HepG2 (cell line): ENCODE measurements at places on chromosomes 5 and 9. TPM values are rescaled to one million over a fixed set of nuclear protein-coding genes. Genes with fewer than 3 reads are reported as not detected.
A peak's percentile ranks its signal among the peaks of the same experiment; 100 is the strongest.

Gene LURAP1L
- 6.5 and 6.7 TPM in 2 replicates for total RNA-seq

DNA sequence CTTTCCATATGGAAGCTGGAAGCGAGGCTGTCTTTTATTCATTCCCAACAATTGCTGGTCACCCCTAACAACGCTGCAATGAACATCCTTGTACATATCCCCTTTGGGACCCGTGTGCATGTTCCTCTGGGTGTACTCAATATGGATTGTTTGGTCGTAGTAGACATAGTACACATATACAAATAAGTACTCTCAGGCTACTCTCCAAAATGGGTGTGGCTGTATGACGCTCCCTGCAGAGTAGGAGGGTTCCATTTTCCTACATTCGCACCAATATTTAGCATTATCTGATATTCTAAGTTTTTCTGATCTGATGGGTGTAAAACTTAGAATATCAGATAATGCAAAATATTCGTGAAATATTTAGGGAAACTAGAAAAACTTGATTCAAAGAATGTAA is 23.2 kb upstream of the NAA35 start:
- DNase-seq, result no peak
- no peaks in the 10 kb centered on the region for H3K36me3 ChIP-seq
- H3K4me3 ChIP-seq, result no peak overlapping the region
- no peak overlapping the region for H3K27ac ChIP-seq
- no peaks in the 10 kb centered on the region for H3K4me1 ChIP-seq
- no peaks in the 10 kb centered on the region for H3K27me3 ChIP-seq

GRCh38 chr5:157259699-157260098 is 6.2 kb upstream of the CYFIP2 start:
- H3K4me3 ChIP-seq, result no peak overlapping the region
- H3K27me3 ChIP-seq, result peaks cover 1% of the 10 kb centered on the region; the same call in 1 of the 2 replicates
- H3K36me3 ChIP-seq, result no peaks in the 10 kb centered on the region
- no peak overlapping the region for H3K27ac ChIP-seq
- peaks cover 14% of the 10 kb centered on the region for H3K4me1 ChIP-seq

Gene RNF44
- total RNA-seq, result 5.1 and 9.2 TPM in 2 replicates

DNA sequence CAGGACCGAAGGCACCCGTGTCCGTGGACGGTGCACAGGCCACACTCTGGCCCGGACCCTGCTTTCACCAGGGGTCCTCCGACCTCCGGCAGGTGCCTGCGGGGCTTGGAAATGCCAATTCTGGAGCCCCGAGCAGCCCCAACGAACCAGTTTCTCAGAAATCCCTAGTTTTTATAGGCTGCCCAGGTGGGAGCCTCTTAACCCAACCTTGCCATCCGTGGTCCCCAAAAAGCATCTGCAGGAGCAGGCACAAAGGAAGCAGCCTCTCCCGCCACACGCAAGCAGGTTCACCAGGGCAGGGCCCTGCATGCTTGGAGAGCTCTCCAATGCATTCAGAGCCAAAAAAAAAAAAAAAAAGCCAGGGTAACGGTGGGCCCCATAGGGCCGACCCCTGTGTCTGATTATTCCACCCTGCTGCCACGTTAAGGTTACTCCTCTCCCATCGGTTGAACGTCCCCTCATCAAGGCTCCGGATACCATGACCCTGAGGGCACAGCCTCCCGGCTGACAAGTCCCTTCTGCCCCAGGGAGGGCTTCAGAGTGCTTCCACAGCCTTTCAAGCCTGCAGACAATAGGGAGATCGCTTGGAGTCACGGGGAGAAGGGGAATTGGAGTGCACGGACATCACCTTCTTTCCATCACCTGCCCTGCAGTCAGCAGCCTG is 796 bp upstream of the TPRN start:
- no peaks in the 10 kb centered on the region for H3K27me3 ChIP-seq
- peak overlapping the region; percentile 58 for H3K4me3 ChIP-seq
- H3K27ac ChIP-seq, result peak overlapping the region; percentile 96
- DNase-seq, result no peak

Gene ADAMTS19
- total RNA-seq, result not detected in 2 replicates

GRCh38 chr9:134971696-134972095 is 54.0 kb upstream of the FCN1 start:
- H3K27me3 ChIP-seq, result peaks cover 41% of the 10 kb centered on the region; the same call in 2 of the 3 replicates
- no peaks in the 10 kb centered on the region for H3K4me1 ChIP-seq
- DNase-seq, result no peak
- H3K27ac ChIP-seq, result no peak overlapping the region
- H3K4me3 ChIP-seq, result no peak overlapping the region

Gene LRRC26
- not detected in 2 replicates for total RNA-seq

Gene REEP2
- total RNA-seq, result 3.8 and 5.3 TPM in 2 replicates
